Breast epithelium (tissue), 4 donors: ENCODE measurements at places on chromosomes 16 and 17.

- no peak for DNase-seq
Observed at GRCh38 chr16:8548166-8548565, 42.1 kb downstream of the TMEM114 start.

GRCh38 chr17:75872434-75873351 is 5.7 kb downstream of the TRIM47 start:
- DNase-seq = peak; percentile 75

DNA sequence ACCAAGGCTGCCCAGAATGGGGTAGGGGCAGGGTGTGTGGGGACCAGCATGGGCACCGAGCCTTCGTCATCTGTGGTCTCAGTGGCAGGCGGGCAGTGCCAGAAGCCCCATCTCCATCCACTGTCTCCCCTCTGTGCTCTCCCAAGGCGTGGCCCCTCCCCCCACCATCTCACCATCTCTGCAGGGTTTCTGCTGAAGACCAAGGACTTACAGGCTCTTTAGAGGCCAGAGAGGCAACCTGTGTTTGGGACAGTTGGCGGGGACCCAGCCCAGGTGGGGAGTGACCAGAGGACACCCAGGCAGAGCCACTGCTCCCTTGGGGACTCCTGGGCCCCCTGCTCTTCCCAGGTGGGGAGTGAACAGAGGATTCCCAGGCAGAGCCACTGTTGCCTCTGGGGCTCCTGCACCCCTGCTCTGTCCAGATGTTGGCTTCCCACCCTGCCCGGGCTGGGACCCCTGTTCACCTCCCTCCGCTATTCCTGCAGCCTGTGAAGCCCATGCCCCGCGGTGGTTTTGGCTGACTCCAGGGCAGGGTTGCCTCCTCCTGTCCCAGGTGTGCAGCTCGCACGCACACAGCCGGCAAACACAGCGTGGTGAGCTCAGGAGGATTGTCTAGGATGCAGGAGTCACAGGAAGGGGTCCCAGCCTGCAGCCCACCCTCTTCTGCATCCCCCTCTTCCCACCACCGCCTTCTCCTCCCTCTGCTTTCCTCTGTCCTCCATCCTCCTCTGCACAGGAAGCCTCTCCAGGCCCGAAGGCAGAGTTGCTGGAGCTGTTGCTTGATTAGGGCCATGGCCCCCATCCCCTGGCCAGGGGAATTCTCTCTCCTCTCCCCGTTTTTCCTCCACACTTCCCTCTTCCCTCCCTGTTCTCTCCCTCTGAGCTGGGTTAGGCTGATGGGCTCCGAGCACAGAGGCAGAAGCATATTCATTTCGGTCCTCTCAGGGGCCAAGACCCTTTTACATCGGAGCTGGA is 45.0 kb downstream of the SLC7A5 start:
- no peak for DNase-seq

DNA sequence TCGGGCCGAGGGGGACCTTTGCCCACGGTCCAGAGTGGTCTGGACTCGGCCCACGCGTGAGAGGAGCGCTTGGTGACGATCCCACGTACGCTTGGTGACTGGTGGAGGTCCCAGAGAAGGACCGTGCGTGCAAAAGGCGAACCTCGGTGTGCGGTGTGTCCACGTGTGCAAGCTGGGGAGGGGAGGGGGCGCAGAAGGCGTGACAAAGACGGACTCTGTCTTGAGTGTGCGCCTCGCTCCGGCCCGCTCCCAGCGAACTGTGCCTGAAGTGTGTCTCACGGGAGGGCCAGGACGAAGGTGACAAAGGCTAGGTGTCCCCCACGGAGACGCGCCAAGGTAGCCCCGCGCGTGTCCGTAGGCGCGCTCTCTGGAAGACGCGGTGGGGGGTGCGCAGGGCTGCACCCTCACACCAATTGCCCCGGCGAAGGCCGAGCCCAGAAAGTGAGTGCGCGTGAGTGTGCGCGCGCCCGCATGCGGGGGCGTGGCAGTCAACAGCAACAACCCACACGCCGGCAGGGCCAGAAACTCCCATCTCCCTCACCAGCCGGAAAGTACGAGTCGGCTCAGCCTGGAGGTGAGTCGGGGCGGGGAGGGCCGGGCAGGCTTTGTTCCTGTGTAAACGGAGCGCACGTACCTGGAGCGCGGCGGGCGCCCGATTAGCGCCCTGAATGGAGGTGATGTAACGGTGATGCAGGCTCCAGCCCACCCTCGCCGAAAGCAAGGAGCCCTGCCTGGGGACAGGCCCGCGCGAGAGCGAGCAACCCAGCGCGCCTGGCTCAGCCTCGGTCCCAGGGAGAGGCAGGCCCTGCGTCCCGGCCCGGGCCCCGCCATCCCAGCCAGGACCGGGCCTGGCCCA is at the start of gene GPRC5C:
GPRC5C (plus strand) TSS at position 521 of the 856 bp plus-strand sequence. CDS start 7,689 bp downstream, outside the sequence.
- DNase-seq = peak; percentile 86

GRCh38 chr16:81975637-81976036 is 35.6 kb downstream of the SDR42E1 start:
- DNase-seq = no peak

- no peak for DNase-seq
Observed at GRCh38 chr16:79805621-79806020, 205.1 kb upstream of the MAF start.

GRCh38 chr16:23362460-23363317 is 60.6 kb downstream of the SCNN1B start:
- DNase-seq = peak; percentile 86

GRCh38 chr17:78960928-78961327 is 18.8 kb downstream of the LGALS3BP start:
- no peak for DNase-seq

DNA sequence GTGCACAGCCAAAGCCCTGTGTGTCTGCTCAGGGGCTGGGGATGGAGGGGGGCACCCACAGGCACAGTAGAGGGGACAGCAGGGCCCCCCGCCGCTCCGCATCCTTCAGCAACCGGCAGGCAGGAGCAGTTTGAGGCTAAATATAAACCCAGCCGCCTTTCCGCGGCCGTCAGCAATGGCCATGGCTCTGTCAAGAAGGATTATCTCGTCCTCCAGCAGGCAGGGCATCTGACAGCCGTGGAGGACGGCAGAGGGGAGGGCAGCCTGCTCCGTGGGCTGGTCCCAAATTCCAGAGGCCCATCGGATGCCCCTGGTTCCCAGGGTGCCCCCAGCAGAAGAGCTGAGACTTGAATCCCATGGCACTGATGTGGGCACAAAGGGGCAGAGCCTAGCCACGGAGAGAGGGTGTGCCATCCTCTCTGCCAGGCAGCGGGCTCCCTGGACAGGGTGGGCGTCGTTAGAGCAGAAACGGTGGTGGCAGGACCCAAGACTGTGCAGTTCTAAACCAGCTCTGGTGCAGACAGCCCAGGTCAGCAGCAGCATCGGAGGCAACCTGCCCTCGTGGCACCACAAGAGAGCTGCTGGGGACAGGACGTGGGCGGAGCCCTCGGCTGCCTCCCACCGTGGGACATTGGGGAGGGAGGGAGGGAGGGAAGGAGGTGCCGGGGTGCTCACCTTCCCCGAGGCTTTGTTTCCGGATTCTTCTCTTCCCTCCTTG is 198.8 kb upstream of the CIBAR2 start:
- no peak for DNase-seq

- DNase-seq = no peak
Observed at GRCh38 chr16:78116946-78117345, 17.5 kb downstream of the WWOX start.

DNA sequence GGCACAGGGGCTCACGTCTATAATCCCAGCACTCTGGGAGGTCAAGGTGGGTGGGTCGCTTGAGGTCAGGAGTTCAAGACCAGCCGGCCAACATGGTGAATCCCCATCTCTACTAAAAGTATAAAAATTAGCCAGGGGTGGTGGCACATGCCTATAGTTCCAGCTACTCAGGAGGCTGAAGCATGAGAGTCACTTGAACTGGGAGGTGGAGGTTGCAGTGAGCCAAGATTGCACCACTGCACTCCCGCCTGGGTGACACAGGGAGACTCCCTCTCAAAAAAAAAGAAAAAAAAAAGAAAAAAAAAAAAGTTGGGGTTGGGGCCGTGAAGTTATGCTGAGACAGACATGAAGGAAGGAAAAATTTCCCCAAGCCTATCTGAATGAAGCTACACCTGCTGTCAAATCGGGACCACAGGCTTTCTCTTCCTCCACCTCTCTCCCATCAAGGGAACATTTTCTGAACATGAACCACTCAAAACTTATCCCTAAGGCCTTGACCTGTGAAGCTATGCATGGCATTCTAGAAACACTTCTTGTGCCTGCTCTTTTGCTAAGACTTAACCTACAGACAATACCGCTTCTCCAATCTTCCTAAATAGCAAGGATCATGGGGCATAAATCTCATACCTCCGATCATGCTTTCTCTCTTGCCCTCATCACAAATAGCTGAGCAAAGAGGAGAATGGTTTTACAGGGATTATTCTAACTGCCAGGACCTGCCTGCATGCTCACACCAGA is 88.6 kb downstream of the CYTH1 start:
- no peak for DNase-seq

DNA sequence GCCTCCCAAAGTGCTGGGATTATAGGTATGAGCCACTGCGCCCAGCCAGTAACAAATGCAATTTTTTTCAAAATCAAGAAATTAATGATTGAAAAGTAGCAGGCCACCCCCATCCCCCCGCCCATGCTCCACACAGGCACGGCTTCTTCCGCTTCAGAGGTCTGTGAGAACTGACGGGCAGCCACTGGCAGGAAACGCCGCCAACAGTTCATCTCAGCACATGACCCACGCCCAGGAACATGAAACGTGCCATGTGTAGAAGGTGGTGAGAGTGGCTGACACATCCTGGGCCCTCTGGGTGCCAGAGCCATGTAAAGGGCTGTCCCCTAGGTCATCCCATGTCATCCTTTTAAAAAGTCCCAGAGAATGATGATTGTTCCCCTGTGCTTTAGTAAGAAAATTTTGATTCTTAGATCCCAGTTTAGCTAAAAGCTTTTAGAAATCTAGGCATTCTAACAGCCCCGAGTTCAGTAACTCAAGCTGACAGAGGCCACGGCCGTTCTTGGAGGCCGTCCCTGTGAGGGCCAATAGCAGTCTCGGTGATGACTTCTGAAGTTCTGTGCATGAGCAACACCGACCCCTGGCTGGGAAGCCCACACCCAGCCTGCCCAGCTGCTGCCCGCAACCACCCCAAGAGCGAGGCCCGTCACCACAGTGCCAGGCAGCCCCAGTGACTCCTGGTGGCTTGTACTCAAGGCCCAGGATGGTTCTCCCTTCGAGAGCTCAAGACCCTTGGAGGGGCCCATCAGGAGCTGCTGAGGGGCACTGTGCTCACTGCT is 52.1 kb downstream of the KLHDC4 start:
- DNase-seq = no peak

- no peak for DNase-seq
Observed at GRCh38 chr16:50201787-50202186, 48.7 kb downstream of the TENT4B start.

DNA sequence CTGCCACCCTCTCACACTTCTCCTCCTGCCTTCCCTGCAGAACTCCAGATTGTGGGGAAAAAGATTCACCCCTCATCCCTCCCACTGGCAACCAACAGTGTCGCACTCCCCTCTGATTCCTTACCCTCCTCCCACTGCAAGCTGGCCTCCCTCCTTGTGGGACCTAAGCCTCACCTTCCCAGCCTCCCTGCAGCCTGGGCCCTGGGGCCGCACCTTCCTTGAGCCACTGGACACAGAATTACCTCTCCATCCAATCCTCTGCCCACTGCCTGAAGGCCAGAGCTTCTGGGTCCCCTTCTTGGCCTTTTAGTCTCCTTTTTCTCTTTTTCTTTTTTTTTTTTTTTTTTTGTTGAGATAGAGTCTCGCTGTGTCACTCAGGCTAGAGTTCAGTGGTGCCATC is 33.9 kb downstream of the NGFR start:
- DNase-seq = peak; percentile 22
